BJ (cell line): ENCODE measurements at places on chromosomes 3 and 15.

DNA sequence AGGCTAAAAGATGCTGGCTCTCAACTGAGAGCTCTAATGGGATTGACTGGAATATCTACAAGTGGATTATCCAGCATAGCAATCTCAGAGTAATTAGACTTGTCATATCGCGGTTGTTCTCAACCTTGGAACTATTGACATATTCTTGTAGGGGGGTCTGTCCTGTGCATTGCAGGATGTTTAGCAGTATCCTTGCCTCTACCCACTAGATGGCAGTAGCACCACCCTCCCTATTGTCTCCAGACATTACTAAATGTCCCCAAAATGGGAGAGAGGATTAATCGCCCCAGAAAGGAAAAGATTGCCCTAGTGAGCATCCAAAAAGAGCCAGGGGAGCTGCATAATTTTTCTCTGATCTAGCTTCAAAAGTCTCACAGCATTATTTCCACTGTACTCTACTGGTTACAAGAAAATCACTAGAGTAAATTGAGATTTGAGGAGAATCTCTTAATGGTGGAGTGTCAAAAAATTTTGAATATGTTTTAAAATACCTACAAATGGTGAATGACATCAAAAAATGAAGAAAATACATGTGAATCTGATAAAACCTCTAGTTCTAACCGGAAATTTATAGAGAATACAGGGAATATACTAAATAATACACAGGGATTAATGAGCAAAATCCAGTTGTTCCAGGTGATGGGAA is 388.2 kb upstream of the AGTR1 start:
- DNase-seq, result no peak

GRCh38 chr3:120532969-120533368 is 63.2 kb upstream of the NDUFB4 start:
- no peak for DNase-seq

DNA sequence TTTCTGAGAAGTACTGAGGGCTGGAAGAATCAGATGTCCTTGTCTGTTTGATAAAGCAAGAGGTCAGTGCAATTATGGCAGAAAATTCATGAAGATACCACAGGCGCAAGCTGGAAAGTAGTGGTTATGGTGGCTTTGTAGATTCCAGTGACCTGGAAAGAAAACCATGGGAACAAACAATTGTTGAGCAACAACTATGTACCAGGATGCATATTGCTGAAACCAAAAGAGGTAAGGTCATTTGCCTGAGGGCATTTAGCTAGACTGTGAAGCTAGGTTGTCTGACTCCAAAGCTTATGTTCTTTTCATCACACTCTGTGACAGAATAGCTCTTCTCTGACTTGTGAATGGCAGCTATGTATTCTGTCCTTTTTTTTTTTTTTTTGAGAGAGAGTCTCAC is 74.0 kb downstream of the B3GALNT1 start:
- DNase-seq, result no peak

GRCh38 chr15:96107916-96108315 is 222.6 kb upstream of the NR2F2 start:
- DNase-seq, result no peak

GRCh38 chr15:58864602-58865424 is 68.7 kb downstream of the SLTM start:
- no peak for DNase-seq

DNA sequence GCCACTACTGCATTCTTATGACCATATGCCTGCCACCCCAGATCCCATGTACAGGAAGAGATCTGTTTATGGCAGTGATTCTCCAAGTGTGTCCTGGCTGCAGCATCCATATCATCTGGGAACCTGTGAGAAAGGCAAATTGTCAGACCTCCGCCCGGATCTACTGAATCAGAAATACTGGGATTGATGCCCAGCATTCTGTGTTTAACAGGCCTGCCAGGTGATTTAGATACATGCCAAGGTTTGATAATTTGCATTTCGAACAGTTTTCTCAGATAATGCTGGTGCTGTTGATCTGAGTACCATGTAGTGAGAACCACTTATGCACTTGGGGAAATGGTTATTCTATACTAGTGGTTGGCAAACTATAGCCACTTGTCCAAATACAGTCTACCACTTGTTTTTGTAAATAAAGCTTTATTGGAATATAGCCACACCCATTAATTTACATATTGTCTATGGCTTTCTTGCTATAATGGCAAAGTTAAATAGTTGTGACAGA is 165.4 kb downstream of the SSR3 start:
- no peak for DNase-seq

- DNase-seq, result no peak
Measured at GRCh38 chr15:90019611-90020010, 18.5 kb downstream of the ZNF710 start.

DNA sequence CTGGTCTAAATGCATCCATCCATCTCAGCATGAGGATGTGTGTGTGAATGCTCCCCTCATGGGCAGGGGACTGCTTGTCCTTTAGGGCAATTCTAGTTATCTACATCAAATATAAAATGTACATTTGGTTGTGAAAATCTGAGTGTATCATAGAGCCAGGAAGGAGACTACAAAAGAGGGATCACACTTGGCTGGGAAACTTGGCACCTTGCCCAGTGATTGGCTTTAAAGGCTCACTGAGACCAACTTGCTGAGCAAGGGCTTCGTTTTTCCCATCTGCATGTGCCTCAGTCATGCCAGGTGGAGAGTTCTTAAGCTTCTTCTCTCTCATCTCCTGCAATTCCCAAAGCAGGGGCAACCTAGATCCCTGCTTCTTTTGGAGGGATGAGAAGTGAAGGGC is 5.2 kb downstream of the CAPN3 start:
- no peak for DNase-seq

GRCh38 chr3:57150113-57150581 is 15.0 kb downstream of the IL17RD start:
- DNase-seq, result no peak

DNA sequence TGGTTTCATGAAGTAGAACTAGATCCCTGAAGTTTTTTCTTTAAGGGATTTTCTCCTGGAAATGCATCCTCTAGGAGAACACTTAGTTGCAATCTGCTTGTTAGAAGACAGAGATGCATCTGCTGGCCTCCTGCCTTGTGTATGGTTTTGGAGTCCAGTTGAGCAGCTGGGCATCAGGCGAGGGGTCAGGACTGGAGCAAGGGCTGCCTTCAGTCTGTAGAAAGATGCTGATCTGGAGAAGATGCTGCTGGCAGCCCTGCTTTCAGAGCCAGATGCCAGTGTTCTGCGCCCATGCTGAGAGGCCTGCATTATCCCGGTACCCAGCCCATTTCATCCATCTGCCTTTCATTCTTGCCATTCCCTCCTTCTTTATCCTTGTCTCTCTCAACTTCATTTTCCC is 77.4 kb downstream of the CHCHD6 start:
- no peak for DNase-seq

DNA sequence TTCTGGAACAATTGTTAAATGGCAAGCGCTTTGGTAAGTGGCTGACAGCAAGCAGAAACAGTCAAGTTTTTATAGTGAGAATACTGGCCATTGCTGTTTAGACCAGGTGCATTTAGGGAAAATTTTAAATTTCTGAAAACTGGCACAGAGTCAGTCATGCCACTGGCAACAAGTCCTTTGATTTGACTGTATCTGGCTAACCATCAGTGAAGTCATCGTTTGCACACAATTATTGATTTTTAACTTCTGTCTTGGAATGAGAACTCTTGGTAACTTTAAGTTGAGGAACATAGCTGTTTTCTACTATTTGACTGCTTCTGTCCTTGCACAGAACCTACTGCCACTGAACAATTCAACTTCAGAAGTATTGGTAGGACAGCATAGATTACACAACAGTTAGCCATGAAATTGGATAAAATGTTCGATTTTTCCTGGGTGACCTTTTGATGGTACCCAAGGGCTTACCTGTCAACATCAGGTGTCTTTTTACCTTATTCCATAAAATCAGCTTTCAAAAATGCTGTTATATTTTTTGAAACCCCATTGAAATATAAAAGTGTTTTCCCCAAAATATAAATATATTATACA is 225.0 kb downstream of the PDZRN3 start:
- DNase-seq, result no peak

- no peak for DNase-seq
Measured at GRCh38 chr15:73996939-73997338, 2.4 kb downstream of the PML start.

DNA sequence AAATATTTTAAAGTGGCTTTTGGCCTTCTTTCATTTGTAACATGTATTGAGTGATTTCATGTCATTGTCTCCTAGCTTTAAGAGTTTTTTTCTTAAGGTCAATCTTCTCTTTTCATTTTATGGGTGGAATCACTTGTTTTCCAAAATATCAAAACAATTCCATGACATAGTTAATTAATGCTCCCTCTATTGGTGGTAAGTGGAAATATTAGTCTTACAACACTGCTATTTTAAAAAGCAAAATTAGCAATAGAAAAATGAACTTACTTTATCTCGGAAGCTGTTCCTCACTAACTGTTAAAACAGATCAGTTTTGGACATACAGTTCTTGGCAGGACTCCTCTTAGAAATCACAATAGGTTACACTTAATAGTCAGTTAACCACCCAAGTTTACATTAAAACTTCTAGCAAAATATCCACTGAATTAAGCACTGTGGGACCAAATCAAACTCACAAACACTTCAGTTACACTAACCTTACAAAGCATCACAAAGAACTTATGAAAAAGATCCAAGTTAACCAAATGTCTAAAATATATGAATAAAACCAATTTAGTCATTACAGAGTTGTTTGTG is 42.4 kb downstream of the TIGIT start:
- DNase-seq, result no peak

DNA sequence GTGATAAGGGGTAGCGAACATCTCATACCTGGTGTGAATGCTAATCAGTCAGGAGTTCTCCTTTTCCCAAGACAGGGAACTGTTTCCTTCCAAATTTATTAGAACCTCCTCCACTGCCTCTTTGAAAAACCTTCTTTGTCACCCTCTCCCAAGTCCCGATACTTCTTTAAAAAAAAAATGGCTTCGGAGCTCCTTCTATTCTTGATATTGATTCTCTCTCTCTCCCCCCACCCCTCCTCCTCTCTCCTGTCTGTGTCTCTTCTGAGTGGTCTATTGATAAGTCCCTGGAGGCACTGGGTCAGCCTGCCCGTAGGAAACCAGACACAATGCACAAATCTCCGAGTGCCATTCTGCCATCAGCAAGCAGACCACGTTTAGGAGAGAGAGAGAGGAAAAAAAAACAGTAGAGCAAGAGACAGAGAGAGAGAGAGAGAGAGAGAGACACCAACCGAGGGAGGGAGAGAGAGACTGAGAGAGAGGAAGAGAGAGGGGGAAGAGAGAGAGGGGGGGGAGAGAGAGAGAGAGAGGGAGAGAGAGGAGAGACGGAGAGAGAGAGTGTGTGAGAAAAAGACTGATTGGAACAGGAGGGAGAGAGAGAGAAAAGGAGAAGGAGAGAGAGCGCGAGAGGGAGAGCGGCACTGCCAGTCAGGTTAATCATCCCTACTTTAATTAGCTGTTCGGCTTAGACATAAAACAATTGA is 160.9 kb downstream of the TIGIT start:
- DNase-seq, result no peak

DNA sequence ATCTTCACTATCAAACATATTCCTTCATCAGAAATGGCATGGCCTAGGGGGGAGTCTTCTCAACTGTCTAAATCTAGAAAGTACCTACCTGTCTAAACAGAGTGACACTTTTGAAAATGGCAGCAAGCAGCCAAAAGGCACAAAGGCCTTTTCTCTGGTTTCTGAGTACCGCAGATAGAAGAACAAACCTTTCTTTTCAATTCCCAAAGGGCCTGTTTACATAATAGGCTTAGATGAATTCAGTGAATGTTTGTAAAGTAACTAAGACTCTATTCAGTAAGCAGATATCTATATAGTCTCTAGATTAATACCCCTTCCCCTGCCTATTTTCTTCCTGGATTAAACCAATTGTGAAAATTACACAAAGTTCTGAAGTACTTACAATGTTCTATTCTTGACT is 7.1 kb downstream of the MYEF2 start:
- DNase-seq, result no peak

GRCh38 chr15:56929933-56930332 is 11.5 kb downstream of the TCF12 start:
- DNase-seq, result no peak

DNA sequence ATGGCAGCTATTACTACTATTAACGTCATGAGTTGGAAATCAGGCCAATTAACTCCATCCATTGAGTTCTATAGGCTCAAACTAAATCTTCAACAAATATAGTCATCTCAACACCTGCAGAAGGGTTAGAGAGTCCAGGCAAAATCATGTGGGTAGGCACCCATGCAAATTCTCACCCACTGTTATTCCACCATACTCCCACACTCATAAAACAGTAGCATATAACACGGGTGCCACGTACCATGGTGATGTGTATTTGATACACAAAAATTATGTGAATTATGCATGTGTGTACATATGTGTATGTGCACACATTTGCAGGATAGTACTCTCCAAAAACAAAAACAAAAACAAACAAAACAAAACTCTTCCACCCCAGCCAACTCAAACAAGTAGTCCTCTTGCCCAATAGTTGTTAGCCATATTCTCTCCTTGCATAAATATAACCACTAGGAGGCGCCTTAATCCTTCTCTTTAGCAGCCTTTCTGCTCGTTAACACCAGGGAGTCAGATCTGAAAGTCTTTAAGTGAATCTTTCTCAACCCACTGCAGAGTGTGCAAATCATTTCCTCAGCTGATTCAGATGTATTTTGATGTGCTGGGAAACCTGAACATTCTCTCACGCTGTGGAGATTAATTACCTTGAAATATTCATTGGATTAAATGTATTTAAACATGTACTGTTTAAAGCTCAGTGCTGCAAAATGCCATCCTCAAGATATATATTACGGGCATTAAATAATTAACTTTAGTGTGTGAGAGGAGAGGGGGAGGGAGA is 38.0 kb upstream of the COPB2 start:
- DNase-seq, result peak; percentile 24

- no peak for DNase-seq
Measured at GRCh38 chr3:187777331-187777941, 32.2 kb upstream of the BCL6 start.

- no peak for DNase-seq
Measured at GRCh38 chr3:144629381-144629780, 657.8 kb downstream of the DIPK2A start.

GRCh38 chr3:1117843-1118473 is 25.1 kb downstream of the CNTN6 start:
- DNase-seq, result no peak

GRCh38 chr3:127923611-127924010 is 8.6 kb downstream of the KBTBD12 start:
- no peak for DNase-seq

- DNase-seq, result no peak
Measured at GRCh38 chr3:129617381-129618185, 11.1 kb upstream of the PLXND1 start.

- DNase-seq, result no peak
Measured at GRCh38 chr3:193803288-193803687, 210.3 kb downstream of the OPA1 start.

GRCh38 chr3:19543212-19543841 is 390.7 kb downstream of the EFHB start:
- DNase-seq, result no peak

DNA sequence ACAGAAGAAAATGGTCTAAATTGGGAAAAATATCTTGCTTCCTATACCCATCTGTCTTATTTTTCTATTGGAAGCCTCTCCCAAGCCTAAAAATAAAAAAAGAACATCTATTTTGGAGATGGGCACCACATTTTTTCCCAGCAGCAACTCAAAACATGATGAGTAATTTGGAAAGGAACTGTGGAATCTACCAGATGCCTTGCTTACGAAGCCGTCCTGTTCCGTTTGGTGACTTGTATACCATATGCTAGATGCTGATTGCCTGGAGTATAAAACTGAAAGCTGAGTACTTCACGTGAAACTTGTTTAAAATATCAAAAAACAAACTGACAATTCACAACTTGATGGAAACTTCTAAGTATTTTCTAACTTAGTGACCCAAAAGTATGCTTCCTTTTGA is 491.0 kb downstream of the ROBO2 start:
- peak; percentile 35 for DNase-seq

GRCh38 chr3:150203273-150203672 is 204.8 kb upstream of the TSC22D2 start:
- no peak for DNase-seq
